ENCODE measurements at places on chromosomes 3 and 15.
A peak's percentile ranks its signal among the peaks of the same experiment; 100 is the strongest.

DNA sequence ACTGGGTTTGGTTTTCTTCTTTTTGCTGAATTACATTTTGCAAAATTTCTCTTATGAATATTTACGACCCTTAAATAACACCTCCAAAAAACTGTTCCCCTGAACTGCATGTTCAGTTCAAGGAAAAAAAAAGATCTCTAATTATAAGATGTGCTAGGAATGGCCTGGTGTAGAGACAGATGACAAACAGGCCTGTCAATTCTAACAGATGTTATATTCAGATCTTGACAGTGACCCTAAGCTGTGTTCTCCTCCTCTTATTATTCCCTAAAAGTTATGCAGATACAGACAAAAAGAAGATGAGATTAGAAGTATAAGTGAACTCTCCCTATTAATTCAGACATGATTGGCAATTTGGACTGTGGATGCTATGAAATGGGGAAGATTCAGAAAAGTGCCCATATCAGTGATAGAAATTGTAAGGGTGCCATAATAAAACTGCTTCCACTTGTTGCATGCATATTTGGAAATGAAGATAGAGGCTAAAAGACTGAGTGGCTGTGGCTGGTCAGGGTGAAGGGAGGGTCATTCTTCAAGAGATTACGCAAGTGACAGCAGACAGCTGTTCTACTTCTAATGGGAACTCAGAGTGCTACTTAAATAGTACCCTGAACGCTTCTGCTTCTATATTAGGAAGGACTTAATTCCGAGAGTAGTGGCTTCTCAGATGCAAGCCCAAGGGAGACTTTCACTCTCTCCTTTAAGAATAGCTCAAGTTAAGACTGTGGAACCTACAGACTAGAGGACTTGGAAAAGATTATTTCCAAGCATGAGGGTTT lies 75.5 kb downstream of the ADAMTS9 start:
- no peak for DNase-seq

- DNase-seq: no peak
Measured at GRCh38 chr3:55792009-55792408, 304.9 kb upstream of the WNT5A start.

DNA sequence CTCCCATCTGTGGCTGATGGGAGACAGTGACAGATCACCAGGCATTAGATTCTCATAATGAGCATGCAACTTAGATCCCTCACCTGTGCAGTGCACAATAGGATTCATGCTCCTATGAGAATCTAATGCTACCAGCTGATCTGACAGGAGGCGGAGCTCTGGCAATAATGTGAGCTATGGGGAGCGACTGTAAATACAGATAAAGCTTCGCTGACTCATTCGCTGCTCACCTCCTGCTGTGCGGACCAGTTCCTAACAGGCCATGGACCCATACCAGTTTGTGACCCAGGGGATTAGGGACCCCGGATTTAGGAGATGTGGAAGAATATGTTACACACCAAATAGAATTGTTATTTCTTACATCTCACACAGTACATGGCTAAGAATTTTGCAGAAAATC lies 6.7 kb downstream of the ARGFX start:
- DNase-seq: no peak

DNA sequence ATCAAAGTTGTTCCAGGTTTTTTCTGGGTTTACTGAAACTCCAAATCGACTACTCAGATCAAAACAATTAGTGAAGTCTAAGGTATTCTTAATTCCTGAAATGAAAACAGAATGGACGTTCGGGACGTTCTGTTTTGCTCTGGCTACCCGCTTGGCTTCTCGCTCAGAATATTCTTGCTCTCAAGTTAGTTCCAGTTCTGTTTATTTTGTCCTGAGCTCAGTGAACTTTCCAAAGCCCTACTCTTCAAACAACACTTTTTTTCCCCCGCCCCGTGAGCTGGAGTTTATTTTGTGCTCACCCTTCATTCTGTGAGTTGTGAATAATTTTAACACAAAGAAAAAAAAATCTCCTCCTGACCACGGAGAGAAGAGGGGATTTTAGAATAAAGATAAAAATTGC lies 72.6 kb downstream of the SAMMSON start:
- DNase-seq: no peak

- DNase-seq: no peak
Measured at GRCh38 chr3:194615226-194615625, 18.0 kb downstream of the TMEM44 start.

GRCh38 chr15:33007303-33007855 lies 187.1 kb downstream of the FMN1 start:
- no peak for DNase-seq

GRCh38 chr3:144652573-144652972 lies 681.0 kb downstream of the DIPK2A start:
- DNase-seq: no peak

GRCh38 chr15:92097474-92098178 lies 244.1 kb downstream of the SLCO3A1 start:
- DNase-seq: peak; percentile 69

DNA sequence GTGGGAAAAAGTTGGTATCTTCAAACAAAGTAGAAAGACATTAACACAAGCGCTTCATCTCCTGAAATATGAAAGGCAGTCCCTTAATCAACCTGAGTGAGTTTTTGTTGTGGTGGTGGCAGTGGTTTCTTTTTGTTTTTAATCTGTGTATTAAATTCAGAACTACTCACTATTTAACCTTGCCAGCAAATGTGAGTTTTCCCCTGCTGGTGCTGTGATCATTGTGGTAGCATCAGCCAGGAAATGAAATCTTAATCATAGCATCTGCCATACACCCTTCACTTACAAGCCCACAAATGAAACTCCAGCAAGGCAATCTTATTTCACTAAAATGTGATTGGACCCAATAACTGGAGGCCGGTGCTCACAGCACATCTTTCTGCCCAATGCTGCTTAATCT lies 229.7 kb downstream of the SHOX2 start:
- DNase-seq: no peak

- DNase-seq: no peak
Measured at GRCh38 chr3:160661660-160662059, 15.3 kb upstream of the ARL14 start.

GRCh38 chr15:39125904-39126303 lies 455.0 kb upstream of the THBS1 start:
- DNase-seq: peak; percentile 35

- DNase-seq: no peak
Measured at GRCh38 chr3:126634803-126635202, 20.1 kb downstream of the TXNRD3 start.

DNA sequence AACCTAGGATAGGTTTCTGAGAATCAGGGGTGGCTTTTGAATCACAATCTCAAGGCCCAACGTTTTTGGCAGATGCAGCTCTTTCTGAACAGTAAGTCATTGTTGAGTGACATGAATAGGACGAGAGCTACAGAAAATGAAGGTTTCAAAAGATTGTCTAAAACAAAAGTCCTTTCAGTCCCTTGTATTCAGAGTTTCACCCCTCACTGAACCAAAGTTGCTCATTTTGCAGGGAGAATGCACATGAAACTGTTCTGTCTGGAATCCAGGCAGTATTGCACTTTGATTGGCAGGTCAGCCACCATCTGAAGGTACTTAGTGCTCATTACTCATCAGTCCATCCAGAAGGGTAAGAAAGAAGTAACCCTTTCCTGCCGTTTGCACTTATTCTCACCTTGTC lies 24.1 kb upstream of the RASGRP1 start:
- no peak for DNase-seq

- DNase-seq: peak; percentile 3
Measured at GRCh38 chr3:31699309-31699953, 166.7 kb downstream of the STT3B start.

GRCh38 chr3:132592216-132592615 lies 4.9 kb upstream of the ACKR4 start:
- no peak for DNase-seq

- DNase-seq: no peak
Measured at GRCh38 chr3:42804831-42805132, 492 bp upstream of the HIGD1A start.

GRCh38 chr3:13265507-13265906 lies 154.6 kb downstream of the NUP210 start:
- DNase-seq: no peak

GRCh38 chr3:110307065-110307809 lies 764.4 kb upstream of the NECTIN3 start:
- DNase-seq: no peak

- no peak for DNase-seq
Measured at GRCh38 chr3:178087376-178087775, 448.9 kb upstream of the KCNMB2 start.

DNA sequence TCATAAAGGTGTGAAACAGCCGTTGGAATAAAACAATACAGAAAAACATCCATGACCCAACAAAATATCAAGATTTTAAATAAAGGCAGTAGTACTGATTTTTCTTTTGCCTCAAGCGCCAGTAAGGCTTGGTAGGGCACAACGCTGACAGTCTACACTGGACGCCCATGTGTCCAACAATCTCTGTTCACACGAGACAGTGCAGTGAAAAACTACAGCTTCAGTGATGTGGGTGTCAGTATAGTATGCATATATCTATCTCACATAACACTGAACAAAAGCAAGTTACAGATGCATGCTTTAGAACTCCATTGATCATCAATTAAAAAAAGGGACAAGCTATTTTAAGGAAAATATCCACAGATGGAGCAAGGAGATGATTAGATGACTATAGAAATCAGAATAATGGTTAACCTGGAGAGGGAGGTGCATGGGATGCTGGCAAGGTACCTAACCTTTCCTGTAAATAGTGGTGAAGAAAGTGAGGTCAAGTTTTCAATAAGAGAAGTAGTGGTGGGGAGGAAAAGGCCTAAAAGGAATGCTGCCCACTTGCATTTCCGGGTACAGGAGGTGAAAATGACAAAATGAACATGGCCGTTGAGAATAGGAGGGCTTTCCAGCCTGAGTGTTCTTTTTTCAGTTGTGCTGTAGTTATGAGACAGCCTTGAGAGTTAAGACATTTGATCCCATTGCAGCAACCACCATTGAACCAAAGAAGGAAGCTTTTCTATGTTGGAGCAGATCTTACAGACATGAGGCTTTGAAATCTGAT lies 42.7 kb downstream of the CTNNB1 start:
- DNase-seq: no peak

GRCh38 chr15:96403071-96403470 lies 72.6 kb downstream of the NR2F2 start:
- no peak for DNase-seq

DNA sequence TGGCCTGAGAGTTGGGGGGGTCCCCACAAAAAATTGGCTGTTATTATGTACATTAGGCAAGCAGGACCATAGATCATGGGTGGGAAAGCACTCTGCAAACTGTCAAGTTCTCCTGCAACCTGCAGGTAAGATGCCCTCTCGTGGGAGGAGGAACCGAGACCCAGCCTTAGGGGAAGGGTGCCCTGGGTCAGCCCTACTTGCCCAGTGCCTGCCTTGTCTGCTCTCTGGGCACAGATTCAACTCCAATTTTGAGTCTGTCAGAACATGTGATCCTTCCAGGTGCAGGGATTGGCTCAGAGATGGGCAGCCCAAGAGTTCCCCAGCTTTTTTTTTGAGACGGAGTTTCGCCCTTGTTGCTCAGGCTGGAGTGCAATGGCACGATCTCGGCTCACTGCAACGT lies 99.2 kb downstream of the PLXNA1 start:
- no peak for DNase-seq

- no peak for DNase-seq
Measured at GRCh38 chr3:141278196-141279076, 46.8 kb downstream of the PXYLP1 start.

DNA sequence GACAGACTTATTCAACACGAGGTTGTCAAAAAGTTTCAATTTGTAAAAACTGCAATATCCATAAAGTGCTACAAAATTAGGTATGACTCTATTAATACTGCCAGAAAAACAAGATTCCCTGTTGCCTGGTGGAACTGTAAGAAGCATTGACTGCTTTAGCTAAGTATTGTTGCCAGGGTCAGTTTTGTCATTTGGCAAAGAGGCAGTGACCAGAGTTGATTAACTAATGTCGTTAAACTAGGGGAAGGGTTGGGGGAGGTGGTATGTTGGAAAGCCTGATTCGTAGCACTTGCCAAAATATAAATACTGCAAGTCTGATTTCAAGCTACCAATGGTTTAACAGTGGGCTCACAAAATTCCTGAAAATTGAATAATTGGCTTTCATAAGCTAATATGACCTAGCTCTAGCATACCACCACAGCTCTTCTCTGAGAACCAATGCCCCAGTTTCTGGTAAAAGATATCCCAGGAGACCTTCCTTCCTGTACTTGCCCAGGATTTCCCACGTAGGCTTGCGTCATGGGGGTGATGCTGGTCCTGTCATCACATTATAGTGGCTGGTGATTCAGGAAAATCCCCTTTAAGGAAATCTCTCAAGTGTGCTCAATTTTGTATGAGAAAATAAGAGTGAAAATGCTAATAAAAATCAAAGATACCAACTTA lies 266.4 kb upstream of the TBC1D5 start:
- DNase-seq: no peak

GRCh38 chr3:173467501-173467900 lies 70.0 kb downstream of the NLGN1 start:
- no peak for DNase-seq

DNA sequence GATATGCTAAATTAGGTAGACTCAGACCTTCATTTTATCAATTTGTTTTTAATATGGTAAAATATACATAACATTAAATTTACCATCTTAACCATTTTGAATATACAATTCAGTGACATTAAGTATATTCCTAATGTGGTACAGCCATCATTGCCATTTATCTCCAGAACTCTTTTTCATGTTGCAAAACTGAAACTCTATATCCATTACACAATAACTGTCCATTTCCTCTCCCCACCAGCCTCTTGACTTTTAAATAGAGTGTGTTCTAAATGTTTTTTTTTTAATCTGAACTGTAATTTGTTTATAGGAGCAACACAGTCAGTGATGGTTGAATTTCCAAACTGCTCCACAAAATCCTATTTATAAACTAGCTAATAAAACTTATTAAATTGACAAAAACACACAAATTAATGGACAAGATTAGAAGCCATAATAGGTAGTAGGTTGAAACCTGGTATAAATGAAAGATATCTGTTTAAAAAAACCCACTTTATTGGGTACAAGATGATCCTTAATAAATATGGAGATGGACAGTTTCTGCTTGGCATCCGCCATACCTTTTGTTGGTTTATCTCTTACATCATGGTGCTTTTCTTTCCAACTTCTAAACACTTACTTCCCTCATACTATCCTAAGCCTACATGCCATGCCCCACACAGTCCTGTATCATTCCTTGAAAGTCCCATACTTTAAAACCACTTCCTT lies 142.4 kb downstream of the ZPLD1 start:
- DNase-seq: no peak

DNA sequence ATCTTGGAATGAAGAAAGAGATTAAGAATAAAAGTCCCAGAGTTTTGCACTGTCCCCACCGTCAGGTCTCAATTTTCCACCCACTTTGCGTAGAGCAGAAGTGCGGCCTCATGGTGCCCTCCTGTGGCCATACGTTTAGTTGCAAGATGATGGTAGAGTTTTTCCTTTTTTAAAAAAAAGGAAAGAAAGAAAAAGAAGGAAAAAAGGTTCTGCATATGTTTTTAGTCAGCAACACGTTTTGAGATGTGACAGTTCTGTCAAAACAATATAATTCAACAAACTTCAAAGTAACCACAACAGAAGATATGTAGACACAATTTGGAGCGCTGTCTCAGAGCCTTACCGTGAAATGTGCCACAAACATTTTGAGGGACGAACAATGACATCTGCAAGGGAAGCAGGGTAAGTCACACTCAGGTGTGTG lies 24.6 kb downstream of the EBLN2 start:
- DNase-seq: peak; percentile 47

- no peak for DNase-seq
Measured at GRCh38 chr15:88377509-88377908, 89.7 kb downstream of the MRPL46 start.

Measured in CD4-positive, alpha-beta T cell treated with Interferon alpha-2 for 1 hour (primary cell).